CD4-positive, alpha-beta T cell treated with Interleukin-15 for 1 hour (primary cell): ENCODE measurements at places on chromosomes 7 and 10.

DNA sequence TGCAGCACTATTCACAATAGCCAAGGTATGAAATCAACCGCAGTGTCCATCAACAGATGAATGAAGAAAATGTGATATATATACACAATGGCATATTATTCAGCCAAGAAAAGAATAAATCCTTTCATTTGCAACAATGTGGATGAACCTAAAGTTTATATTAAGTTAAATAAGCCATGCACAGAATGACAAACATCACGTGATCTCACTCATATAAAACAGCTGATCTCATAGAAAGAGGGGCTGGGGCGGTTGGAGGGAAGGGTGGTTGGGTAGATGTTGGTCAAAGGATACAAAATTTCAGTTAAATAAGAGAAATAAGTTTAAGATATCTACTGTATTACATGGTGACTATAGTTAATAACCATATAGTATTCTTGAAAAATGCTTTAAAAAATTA, 502.1 kb downstream of the KCNMA1 start:
- DNase-seq = no peak

DNA sequence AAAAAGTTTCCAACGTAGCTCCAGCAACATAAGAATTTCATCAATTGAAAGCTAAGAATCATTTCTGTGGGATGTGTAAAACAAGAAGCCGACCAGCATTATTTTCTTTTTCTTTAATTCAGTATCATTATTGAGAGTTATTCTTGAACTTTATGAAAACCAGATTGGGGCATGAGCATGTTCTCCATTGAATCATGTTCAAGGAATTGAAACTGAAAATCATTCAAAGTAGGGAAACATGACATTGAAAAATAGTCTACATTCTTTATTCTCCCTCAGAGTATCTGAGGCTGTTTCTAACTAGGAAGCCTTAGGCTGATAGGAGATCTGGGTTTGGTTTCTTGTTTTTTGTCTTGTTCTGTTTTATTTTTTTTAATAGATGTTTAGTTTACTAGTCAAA, 253.7 kb downstream of the DYNC1I1 start:
- no peak for DNase-seq

- no peak for DNase-seq
These were observed 11.9 kb downstream of the LAT2 start for GRCh38 chr7:74221713-74222112.

- no peak for DNase-seq
These were observed 54.4 kb downstream of the CDCA7L start for GRCh38 chr7:21891291-21891690.

- no peak for DNase-seq
These were observed 223.8 kb downstream of the USP6NL start for GRCh38 chr10:11387551-11388222.

DNA sequence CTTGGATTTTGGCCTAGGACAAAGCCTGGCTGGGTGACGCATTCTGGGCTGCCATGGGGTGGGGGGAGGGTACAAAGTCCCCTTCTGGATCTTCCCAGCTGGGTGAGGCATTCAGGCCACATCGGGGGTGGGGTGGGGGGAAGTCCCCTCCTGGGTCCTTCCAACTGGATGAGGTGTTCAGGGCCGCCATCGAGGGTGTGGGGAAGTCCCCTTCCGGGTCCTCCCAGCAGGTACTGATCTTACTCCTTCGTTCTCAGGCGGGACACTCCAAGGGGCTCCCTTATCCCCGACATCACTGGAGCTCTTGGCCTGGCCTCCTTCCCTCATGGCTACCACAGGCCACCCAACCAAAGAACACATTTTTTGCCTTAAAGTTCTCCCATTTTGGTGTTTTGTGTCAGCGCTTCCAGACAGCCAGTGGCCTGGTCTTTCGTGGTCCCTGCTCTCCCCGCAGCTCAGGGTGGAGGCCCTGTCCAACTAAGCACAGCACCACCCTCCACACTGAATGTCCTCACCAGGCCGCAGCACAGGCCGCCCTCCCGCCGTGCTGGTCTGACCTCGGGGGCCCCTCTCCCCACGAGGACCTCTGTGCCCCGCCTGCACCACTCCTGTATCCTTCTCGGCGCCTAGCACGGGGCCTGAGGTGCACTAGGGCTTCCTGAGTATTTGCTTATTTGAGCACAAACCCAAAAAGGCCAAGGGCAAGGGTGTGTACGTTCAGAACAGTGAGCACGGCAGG, 38.5 kb downstream of the EN2 start:
- DNase-seq = no peak

DNA sequence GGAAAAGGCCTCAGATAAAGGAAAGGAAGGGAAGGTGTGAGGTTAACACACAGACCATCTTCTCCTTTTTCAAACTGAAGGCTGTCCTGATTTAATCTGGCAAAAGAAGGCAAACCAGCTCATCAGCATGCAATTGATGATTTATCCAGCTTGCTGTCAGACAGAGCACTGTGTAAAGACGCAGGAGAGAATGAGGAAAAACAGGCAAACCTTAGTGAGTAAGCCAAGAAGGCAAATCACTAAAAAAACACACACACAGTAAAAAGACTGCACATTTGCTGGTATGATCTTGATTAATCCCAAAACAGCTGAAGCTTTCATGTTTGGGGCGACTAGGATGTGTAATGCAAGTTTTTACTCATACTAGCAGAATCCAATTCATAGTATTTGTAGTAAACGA, 65.8 kb upstream of the SKAP2 start:
- DNase-seq = no peak

DNA sequence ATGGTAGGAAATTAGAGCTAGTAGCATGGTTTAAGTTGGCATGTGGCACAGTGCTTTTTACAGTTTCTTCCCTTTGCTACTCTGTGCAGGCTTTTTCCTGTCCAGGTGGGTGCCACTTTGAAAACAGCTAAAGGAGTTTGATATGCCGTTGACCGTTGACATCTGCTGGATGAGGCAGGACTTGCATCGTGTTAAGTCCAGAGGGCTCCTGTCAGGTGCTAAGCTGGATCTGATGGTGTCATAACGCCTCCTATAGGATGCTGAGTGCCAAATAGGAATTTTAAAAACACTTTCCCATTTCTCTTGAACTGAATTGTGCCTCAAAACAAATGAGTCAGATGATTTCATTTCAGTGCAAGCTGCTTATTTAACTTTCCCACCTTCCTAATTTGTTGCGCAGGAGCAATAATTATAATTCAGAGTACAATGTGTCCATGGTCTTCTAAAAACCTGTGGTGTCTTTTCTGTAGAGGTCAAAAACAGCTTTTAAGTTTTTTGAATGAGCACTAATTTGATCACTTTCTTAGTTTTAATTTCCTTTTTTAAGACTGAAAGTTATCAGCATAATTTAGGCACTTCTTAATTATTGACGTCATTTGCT, 178.3 kb downstream of the CDCA7L start:
- peak; percentile 19 for DNase-seq

GRCh38 chr7:41882256-41882655, 179.4 kb upstream of the INHBA start:
- DNase-seq = no peak

DNA sequence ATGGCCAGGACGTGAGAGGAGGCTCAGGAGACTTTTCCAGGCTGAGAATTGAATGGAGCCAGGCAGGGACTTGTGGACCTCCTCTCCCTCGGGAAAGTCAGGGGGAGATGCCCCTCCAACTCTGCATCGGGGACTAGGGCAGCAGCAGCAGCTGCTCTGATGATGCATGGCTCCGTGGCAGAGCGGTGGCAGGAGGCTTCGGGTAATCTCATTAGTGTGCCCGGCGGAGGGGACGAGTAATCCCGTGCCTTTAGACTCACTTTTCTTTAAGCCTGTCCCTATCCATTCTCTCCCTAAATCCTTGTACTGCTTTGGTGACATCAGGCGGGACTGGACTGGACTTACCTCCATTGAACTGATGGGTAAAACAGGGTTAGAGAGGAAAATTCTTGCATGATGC, 75.1 kb downstream of the ZMIZ1 start:
- no peak for DNase-seq

DNA sequence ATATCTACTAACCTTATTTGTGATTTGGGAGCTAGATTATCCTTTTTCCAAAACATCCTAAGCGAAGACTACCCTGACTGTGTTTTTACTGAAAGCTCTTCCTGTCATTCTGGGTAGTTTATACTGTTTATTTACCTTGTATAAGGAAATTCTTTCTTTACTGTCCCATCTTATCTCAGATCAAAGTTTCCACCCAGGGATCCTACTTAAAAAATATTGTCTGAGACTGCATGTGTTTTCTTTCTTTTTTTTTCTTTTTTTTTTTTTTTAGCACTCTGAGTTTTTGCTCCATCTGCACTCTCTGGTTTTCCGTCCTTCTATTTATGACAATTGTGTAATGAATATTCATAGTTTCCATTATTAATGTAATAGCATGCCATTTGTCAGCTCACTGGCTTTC, 26.5 kb downstream of the CDK14 start:
- no peak for DNase-seq

DNA sequence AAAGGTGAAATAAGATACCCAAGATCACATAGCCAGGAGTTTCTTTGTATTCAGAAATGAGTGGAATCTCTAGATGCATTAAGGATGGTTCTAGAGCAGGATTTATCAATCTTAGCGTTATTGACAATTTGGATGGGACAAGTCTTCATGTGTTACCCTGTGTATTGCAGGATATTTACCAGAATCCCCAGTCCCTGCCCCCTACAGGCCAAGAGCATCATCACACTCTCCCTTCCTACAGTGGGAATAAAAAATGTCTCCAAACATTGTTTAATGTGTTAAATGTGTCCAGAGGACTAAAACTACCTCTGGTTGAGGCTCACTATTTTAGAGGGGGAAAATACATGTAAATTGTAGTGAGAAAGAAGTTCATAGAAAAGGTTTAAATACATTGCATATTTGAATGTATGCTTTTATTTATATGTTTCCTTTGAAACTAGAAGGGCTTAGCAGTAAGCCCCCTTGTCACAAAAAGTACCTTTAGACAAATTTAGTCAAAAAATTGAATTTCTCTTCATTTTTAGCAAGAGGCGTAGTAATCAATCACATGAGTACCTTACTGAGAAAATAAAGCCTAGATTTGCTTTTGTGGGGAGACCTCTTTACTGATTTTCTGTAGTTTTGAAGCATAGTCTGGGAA, 141.2 kb downstream of the MLLT10 start:
- DNase-seq = peak; percentile 18

GRCh38 chr10:58784361-58784760, 271.7 kb downstream of the BICC1 start:
- no peak for DNase-seq

DNA sequence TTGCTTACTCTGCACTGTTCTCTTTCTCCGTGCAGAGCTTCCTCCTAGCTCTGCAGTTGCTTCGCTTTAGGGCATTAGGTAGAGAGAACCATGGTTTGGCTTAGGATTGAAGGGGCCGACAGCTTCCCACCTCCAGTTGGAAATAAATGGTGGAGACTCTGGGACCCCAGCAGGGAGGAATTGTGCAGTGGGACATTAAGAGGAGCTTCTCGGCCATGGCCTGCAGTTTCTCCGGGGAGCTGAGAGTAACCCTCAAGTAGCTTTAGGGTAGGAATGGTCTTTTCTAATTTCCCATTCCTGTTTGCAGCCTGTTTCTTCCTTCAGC, 1.2 kb downstream of the SUFU start:
- no peak for DNase-seq

DNA sequence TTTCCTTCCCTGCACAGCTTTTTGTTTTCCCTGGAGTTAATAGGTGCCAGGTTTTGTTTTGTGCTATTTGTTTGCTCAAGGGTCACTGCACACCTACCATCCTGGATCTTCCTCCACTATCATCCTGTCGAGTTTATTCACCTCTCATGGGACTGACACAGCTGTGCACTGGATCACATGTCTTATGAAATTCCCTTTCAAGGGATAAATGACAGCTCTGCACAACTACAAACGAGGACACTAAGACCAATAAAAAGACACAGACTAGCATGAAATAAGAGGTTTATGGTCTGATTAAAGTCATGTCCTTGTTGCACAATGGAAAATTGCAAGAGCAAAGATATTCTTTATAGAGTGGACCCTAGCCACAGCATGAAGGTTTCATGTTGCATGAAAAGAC, 76.7 kb upstream of the SFMBT2 start:
- no peak for DNase-seq

GRCh38 chr7:152392254-152392653, 43.5 kb downstream of the KMT2C start:
- no peak for DNase-seq

- no peak for DNase-seq
These were observed 318.5 kb upstream of the ZWINT start for GRCh38 chr10:56679578-56679977.

DNA sequence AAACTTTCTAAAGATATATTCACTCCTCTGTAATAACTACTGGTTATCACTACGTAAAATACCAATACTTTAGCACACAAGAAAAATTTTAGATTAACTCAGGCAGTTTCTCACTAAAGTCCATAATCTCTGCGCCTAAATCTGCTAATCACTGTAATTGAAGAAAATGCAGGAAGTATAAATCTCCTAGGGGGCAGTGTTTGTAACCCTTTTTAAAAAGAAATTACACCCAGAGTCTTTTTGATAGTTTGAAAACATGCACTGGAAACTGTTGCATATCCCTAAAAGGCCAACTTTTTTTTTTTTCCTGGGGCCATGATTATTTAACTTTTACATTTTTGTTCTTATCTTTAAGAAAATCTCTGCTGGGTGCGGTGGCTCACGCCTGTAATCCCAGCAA, 209.6 kb downstream of the KIAA1217 start:
- no peak for DNase-seq

GRCh38 chr10:132888898-132889490, 53.4 kb downstream of the CFAP46 start:
- DNase-seq = no peak

DNA sequence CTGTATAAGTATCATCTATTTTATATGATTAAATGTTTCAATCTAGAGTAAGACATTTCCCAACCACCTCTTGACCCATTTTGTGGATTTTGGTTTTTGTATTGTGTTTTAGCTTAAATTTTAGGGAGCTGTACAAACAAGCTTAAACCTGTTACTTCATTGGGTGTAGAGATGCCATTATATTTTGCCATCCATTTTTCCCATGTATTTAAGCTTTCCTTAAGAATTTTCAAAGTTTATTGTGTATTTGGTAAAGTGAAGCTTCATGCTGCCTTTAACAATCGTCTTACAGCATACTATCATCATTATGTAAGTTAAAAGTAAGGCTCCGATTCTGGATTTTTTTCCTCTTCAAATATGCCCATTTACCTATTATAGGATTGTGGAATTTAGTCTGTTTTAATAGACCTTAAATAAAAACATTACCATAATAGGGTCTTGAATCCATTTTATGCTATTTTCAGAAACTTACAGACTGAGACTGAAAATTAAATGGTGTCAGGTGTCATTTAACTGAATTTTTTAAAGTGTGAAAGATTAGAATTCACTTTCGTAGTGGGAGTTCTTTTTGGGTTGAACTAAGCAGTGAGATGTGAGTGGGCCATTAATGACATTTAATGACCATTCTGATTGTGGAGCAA, 2.2 kb downstream of the KMT2E start:
- DNase-seq = no peak

- peak; percentile 90 for DNase-seq
These were observed 31.6 kb downstream of the OGDH start for GRCh38 chr7:44637788-44638594.
